ENCODE measurements at places on chromosomes 7 and 10.

GRCh38 chr10:69434169-69434568 is 17.1 kb upstream of the TSPAN15 start:
- DNase-seq: no peak

DNA sequence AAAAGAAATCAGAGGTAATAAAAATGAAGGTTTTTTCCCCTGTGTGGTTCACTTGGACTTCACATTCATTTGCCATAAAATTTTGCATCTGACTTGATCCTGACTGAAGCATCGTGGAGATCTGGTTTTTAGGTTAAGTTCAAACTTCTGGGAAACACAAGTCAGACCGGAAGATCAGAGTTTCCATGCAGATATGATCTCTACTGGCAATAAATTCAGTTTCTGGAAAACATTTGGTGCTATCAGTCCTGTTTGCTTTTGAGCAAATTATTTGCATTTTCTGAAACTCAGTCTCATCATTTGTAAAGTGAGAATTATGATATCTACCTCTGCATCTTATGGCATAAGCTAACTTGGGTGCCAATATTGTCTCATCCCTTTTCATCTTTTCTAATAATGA is 81.3 kb upstream of the KCNMA1 start:
- no peak for DNase-seq

GRCh38 chr7:77266291-77266794 is 66.7 kb upstream of the FGL2 start:
- no peak for DNase-seq

DNA sequence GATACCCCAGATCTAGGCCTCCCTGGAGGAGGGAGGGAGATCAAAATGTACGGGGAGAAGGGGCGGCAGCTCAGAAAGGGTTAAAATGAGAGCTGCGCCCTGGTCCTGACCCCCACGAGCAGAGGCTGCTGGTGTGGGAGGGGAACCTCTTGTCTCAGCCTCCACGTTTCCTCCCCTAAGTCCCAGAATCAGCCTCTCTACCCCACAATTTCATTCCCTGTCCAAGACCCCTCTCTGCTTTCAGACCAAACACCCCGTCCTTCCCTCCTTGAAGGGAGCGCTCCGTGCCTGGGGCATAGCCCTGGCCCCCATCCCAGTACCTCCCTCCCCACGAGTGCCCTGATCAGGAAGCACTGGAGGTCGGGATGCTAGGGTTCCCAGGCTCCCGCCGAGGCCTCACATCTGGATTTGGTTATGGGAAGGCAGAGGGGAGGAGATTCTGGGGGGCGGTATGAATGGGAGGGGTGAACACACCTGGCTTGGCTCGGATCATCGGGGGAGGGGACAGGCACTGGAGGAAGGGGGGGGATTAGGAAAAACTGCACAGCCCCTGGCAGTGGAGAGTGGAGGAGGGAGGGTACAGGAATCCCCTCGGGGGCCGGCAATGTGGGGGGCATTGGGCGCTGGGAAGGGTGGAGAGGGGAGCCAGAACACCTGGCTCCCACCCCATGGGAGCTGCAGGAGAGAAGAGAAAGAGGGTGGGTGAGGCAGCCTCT is 2.7 kb downstream of the EPHB4 start:
- no peak for DNase-seq

DNA sequence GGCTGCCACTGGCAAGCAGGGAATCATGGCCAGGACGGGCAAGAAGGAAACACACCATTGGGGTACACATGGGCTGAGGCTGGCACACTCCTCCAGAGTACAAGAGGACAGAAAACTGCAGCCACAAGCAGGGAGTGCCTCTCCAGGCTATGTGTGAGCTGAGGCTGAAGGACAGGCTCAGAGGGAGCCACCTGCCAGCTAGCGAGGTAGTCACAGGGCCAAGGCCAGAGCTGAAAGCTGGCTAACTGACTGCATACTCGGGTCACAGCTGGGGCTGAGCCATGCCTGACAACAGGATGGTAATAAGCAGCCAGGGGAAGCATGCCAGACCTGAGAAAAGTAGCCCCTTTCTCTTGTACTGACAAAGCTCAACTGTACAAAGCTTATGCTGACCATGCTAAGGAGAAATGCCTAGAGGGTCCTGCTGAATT is 52.0 kb downstream of the KIF5B start:
- no peak for DNase-seq

GRCh38 chr10:45440511-45441062 is 66.6 kb downstream of the ALOX5 start:
- DNase-seq: no peak

GRCh38 chr7:95427166-95427565 is 7.7 kb downstream of the PON2 start:
- DNase-seq: no peak

- no peak for DNase-seq
Measured at GRCh38 chr10:35392482-35393228, 56.3 kb downstream of the CCNY start.

- no peak for DNase-seq
Measured at GRCh38 chr10:21649454-21649872, 115.4 kb downstream of the MLLT10 start.

DNA sequence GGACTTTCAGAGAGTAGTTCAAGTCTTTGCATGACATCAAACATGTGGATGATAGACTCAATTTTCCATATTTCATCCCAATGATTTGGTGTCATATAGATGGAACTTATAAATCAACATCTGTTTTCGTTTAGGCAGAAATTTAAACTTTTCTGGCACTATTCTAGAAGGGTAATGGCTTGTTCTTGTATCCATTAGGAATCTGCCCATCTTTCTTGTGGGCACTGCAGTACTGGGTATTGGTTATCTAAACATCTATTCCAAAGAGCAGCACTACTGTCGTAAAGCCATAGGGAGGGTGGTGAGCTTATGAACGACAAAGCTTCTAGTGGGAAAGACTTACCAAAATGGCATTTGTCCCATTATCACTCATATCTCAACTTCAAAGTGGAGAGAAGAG is 273.5 kb downstream of the TWIST1 start:
- DNase-seq: no peak

DNA sequence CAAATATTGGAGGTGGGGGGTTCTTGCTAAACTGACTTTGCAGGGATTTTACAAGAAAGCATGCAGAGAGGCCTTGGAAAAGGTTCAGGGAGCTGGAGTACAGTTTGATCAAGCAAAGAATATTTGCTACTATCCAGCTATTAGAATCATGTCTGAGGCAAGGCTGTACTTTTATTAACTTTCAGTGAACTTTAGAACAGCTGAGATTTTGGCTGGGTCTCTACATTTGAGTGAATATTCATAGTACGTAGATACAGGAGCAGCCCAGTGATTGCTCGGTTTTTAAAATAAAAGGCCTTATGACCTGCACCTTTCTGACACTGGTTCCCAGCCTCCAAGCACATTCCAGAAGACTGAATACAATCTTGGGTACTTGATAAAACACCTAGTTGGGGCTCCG is 496.8 kb upstream of the AKR1E2 start:
- no peak for DNase-seq

GRCh38 chr7:129134356-129134987 is 10.0 kb upstream of the TSPAN33 start:
- DNase-seq: no peak

DNA sequence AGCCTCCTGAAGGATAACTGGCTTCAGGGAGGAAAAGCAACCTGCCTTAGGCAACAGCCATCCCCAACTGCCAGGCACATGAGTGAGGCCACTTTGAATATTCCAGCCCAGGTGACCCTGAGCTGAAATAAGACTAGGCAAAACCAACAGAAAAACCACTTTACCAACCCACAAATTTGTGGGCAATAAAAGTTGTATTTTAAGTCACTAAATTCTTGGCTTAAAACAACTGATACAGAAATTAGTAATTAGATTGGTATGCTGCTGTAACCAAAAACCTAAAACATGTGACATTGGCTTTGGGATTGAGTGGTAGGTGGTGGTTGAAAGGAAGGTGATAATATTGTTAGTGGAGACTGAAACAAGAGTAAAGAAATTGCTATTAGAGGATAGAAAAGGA is 39.9 kb downstream of the ABCB4 start:
- DNase-seq: no peak

GRCh38 chr10:128985036-128985435 is 482.0 kb upstream of the MGMT start:
- no peak for DNase-seq

DNA sequence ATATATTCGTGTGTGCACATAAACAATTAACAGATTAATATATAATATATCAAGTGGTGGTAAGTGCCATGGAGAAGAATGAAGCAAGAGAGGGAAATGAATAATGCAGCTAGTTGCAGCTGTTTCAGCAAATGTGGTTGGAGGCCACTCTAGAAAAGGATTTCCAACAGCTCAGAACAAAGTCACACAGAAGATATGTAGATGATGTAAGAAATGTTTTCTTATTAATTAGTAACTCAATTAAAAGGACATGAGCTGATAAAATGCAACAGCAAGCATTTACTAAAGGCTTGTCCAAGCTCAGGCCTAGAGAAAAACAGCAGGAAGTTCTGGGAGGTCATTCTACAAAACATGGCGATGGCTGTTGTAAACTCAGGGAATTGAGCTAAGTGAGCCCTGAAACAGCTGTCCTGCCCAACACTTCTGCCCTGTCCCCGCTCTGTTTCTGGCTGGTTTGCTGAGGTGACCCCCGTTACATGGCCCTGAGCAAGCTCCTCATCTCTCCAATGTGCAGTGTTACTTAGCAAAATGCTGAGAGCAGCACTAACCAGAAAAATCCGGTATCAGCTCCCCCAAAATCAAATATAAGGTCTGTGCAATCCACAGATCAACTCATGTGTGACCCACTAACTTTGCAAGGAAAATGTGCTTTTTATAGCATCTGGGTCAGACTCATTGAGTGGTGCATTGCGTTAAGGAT is 23.4 kb upstream of the C10orf67 start:
- DNase-seq: no peak

- DNase-seq: no peak
Measured at GRCh38 chr10:90804354-90804753, 53.5 kb downstream of the HTR7 start.

DNA sequence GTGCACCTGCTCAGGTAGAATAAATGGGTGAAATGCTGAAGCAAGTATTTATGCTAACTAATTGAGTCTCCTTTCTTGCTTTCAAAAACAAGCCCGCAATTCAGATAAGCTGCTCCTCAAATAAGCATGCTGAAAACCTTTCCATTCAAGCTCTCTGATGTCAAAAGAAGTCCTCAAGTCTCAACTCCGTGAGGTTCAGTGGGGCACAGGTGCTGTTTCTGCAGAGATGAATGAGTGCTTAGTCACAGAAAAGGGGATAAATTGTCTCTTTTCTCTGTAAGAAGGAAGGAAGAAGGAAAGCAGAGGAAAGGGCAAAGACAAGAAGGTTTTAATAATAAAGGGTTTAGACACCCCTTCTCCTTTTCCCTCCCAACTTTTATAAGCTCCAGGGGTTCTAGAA is 229.8 kb upstream of the NPY start:
- DNase-seq: peak; percentile 10

DNA sequence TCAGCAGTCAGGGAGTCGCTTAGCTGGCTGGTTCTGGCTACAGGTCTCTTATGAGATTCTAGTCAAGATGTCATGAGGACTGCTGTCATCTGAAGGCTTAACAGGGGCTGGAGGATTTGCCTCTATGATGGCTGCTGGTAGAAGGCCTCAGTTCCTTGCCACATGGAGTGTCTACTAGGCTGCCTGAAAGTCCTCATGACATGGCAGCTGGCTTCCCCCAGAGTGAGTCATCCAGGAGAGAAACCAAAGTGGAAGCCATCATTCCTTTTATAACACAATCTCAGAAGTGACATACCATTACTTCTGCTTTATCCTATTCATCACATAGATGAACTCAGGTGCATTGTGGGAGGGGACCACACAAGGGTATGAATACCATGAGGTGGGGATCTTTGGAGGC is 75.1 kb downstream of the EXOC6 start:
- no peak for DNase-seq

GRCh38 chr7:63113713-63114285 is 884.9 kb upstream of the ZNF722 start:
- no peak for DNase-seq

DNA sequence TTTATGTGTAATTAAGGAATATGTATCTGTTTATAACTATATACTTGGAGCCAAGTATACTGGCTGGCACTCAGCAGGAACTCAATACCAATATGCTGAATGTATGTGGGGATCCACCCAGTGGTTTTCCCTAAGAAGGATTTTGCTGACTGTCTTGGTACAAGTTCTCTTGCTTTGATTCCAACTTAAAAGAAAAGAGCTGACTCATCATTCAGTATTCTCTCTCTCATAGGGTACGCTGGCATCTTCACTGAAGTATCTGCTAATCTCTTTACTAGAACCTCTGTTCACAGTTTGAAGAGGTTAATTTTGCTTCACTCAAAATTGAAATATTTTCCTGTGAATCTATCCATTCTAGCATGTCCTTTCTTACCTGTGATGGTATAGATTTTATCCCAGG is 1044.8 kb downstream of the CNTNAP2 start:
- no peak for DNase-seq

DNA sequence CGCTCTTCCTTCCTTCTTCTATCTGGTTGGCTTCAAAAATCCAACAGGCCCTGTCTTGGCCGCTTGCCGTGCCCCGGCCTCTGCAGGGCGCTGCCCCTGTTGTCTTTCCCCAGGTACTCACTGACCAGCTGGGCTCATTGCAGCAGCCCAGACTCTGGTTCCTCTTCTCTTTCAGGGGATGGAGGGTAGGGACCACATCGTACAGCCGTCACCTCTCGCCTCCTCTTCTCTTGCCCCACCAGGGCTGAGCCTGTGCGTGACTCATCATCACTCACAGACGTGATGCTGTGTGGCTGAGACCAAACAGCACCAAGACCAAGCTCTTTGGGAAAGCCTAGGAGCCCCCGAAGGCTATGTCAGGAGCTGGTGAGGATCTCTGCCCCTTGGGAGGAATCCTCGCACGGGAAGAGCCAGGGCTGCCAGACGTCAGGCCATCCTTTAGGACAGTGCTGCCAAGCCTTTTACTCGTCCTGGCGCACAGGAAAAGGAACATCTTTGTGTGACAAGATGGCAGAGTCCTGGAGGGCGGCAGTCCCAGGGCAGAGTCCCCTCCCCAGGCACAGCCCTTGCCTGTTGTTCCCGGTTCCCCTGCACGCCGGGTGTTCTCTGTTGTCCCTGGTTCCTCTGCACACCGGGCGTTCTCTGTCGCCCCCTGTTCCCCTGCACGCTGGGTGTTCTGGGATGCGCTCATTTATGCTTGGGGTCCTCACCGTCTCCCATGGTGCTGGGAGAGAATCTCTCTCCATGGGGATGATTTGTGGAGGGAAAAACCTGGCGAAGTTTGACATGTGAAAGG is 188.5 kb upstream of the SHH start:
- DNase-seq: no peak

GRCh38 chr7:67413670-67414069 is 417.0 kb downstream of the TYW1 start:
- peak; percentile 97 for DNase-seq

GRCh38 chr10:9781666-9782065 is 1236.0 kb upstream of the CELF2 start:
- no peak for DNase-seq

- DNase-seq: no peak
Measured at GRCh38 chr10:88791924-88792323, 10.6 kb upstream of the LIPM start.

- peak; percentile 5 for DNase-seq
Measured at GRCh38 chr10:96395931-96396877, 37.4 kb upstream of the OPALIN start.

Data from DMS79 (cell line).